ENCODE measurements at places on chromosomes 16 and 17. TPM values are rescaled to one million over a fixed set of nuclear protein-coding genes. Genes with fewer than 3 reads are reported as not detected.

- DNase-seq = no peak
Measured at GRCh38 chr17:74730491-74731346, 6.3 kb upstream of the RAB37 start.

GRCh38 chr17:77400445-77400870 lies 259.7 kb downstream of the SEC14L1 start:
- DNase-seq = no peak

DNA sequence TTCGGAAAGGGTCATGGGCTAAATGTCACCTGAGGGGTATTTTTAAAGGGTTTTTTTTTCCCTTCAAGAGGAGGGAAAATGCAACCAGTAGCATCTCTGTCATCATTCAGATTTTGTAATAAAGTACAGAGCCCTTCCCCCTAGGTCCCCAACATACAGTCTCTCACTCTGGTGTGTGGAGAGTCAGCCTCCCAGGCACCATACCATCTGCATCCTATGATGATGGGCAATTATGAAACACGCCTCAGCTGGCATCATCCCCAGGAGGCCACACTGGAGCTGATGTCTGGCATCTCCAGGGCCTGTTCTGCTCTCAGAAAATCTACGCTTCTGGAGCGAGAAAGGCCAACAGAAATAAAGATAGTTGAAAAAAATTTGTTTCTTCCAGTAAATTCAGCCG lies 32.0 kb downstream of the TBX4 start:
- no peak for DNase-seq

- DNase-seq = no peak
Measured at GRCh38 chr17:47730681-47731080, 2.4 kb upstream of the TBX21 start.

Gene TM4SF5
- not detected for total RNA-seq

Gene CD7
- 0.32 TPM for total RNA-seq

Gene ANKRD40CL
- total RNA-seq = not detected

Gene KCNJ12
- total RNA-seq = 4.3 TPM

Data from NCI-H460 (cell line).